ENCODE measurements at places on chromosomes 5 and 9. TPM values are rescaled to one million over a fixed set of nuclear protein-coding genes. Genes with fewer than 3 reads are reported as not detected.

DNA sequence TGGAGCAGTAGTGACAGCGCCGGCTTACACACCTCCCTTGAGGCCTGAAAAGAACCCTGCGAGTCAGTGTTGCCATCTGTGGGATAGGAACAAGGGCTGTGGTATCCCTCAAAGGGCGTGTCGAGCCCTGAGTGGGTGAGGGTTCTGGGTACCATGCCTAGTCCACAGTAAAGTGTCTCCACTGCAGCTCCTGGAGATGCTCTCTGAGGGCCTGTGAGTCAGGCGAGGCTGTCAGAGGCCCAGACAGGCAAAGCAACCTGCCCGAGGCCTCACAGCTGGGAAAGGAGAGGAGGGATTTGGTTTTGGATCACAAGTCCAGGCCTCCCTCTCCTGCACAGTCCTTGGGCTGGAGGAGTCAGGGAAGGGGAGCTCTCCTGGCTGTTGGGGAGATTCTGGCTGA lies 6.1 kb downstream of the PRRX2 start:
- no peak for DNase-seq

The PCDHA1 gene
- total RNA-seq: not detected

The GABRA6 gene
- total RNA-seq: not detected

GRCh38 chr9:108549184-108549583 lies 306.6 kb downstream of the ACTL7B start:
- no peak for DNase-seq

DNA sequence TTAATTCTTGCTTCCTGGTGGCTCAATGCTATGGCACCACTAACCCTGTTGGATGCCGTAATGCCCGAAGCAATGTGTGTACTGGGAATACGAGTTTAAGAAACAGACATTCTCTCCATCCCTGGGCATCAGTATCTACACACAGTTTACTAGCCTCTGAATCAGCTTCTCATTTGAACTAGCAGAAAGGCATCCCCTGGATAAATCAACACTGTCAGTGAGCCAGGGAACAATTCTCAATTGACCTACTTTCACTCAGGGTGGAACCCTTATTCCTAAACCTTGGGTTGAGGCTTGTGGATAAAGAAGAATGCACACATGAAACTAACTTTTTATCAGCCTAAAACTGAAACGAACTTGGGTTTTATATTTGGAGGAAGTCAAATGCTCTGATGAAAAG lies 331.0 kb downstream of the GADD45G start:
- no peak for DNase-seq

DNA sequence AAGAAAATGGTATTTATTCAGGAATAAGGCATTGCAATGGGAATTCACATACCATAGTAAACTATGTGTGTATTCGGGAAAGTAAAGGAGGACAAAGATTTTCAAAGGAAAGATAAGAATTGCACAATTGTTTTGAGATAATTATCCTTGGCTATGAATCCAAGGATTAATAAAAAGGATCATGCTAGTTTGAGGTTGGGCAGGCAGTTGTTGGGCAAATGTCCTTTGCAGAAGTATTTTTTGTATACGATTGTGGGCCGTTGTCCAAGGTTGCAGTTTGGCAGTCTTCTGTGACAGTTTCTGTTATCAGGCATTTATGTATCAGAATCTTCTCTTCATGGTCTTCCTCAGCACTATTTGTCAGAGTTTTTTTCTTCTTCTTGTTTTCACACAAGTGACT lies 10.6 kb upstream of the UBAP2 start:
- DNase-seq: no peak

Data from left colon (tissue), 2 donors.